Suppressor macrophage treated with lipopolysaccharide for 1 hour (primary cell): ENCODE measurements at places on chromosomes 7 and 10.
A peak's percentile ranks its signal among the peaks of the same experiment; 100 is the strongest.

GRCh38 chr10:32271617-32272016, 75.3 kb downstream of the EPC1 start:
- DNase-seq = no peak

DNA sequence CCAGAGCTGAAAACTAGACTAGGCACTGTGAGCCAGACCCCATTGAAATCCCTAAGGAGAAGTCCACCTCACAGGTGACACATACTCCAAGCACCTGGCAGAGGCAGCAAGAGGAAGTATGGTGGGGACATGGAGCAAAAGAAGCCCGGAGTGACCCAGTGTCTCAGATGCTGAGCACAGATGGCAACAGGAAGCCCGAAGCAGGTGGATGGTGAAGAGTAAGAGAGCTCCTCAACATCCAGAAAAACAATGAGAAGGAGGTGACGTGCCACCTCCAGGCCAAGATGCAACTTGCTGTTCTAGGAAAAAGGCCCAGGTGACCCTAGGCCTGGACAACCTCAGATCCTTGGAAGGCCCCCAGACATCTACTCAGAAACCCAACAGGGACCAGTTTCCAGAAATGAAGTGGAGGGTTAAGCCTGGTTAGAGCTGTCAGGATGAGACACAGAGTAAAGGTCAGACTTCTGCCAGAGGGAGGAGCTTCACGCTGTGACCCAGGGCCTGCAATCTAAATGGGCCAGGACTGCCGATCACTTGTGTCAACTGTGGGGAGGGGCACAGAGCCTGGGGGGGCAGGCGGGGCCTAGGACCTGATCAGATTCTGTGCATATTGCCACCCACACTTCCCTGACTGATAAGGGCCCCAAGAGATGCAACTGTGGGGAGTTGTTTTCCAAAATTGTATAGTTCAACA, 2.4 kb upstream of the COBL start:
- DNase-seq = no peak

- DNase-seq = peak; percentile 17
These were observed 47.4 kb downstream of the ANKRD61 start for GRCh38 chr7:6078548-6078947.

GRCh38 chr10:85902051-85902450, 464.5 kb downstream of the GRID1 start:
- DNase-seq = no peak

DNA sequence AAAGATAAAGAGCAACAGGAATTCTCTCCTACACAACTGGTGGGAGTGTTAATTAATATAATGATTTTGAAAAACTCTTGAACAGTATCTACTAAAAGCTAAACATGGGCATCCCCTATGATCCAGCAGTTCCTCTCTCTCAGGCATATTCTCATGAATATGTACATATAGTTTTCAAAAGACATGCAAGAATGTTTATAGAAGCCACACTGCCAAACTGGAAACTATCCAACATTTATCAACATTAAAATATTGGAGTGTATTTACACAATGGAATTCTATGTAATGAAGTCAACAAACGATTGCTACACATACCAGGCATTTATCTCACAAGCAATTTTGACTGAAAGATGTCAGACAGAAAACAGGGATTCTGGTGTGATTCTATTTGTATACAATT, 404.5 kb upstream of the ANKRD30A start:
- DNase-seq = no peak

DNA sequence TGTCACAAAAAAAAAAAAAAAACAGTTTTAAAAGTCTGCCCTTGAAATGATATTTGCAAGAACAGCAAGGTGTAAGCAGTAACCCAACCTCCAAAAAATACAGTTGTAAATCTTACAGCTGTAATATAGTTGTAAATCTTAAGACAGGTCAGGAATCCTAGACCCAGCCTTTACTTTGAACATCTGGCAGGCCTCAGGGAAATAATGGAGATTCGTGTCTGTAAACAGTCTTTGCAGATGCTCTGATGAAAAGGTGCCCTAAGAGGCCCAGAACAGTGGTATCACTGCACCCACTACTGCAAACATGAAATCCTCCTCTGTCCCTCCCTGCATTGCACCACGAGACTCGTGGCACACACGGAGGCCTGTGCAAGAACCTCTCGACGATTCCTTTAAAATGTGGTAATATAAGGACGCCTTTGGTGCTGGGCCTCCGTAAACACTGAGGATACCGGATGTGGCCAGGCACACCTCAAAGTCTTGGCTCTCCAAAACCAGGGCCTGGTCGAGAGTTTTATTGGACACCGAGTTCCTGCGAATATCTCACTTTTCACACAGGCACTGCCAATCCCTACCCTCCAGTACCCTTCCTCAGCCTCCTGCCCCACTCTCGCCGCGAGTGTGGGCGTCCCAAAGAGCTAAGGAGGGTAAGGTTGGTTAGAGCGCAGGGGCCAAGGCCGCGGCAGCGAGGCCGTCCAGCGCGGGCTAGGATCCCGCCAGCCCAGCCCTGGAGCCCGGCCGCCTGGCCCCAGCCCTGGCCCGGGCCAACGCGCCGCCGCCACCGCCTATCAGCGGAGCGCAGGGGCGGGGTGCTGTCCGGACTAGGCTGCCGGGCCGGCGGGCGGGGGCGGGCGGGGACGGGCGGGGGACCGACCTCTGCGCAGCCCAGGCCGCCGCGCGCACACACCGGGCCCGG, at the start of gene REEP3:
REEP3 (plus strand) TSS at position 902 of the 916 bp plus-strand sequence. CDS start 145 bp downstream, outside the sequence.
- DNase-seq = peak; percentile 89

DNA sequence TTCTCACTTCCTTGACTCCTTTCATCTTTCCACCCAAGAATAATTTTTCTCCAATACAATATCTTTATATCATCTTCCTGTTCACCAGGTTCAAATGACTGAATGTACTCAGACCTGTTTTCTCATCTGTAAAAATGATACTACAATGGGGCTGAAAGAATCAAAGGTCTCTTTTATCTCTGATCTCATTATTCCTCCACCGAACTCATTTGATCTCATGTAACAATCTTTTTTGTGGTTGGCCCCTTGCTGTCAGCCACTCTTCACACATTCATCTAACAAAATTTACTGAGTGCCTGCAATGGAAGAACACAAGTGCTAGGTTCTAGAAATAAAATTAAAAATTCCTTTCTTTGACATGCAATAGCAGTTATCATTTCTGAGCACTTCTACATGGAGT, 65.0 kb downstream of the GRM8 start:
- no peak for DNase-seq

DNA sequence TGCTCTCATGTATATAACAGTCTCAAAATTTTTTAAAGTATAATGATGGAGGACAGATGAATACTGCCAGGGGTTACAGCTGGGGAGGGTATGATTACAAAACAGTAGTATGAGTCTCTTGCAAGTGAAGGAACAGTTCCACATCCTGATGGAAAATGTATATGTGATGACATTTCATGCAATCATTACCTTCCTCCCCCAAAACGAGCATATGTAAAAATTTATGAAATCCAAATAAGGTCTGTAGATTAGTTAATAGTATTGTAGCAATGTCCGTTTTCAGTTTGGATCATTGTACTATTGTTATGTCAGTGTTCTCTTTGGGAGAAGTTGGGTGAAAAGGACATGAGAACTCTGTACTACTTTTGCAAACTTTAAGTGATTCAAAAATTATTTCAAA, 38.0 kb downstream of the DRGX start:
- peak; percentile 24 for DNase-seq

DNA sequence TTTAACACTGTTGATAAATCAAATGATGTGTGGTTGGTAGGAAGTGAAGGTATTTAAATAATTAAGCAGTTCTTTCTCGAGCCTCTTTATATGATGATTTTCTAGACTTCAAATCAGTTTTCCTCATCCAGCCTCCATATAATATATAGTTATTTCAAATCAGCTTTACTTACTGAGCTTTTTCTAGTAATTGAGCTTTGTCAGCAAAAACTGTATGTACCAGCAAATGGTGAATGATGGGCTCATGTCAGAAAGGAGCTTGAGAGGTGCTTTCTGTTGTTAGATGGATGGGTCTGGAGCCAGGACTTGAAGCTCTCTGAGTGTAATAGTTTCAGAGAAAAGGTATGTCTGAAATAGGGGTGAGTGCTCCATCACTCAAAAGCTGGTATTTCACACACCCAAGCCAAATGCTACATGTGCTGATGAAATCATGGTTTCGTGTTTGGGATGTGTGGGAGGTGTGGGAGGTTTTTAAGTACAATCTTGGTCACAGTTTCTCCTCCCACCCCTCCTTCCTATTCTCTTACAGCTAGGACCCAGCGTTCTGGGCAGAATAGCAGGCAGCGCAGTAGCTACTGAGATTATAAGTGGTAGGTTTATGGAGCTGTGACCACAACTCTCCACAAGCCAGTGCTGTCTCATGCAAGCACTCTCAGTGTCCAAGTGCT, 55.8 kb downstream of the LRMDA start:
- DNase-seq = peak; percentile 59

- peak; percentile 14 for DNase-seq
These were observed 298.5 kb downstream of the NEBL start for GRCh38 chr10:20598590-20598989.

- no peak for DNase-seq
These were observed 234.0 kb downstream of the ZMYND11 start for GRCh38 chr10:369221-369683.

DNA sequence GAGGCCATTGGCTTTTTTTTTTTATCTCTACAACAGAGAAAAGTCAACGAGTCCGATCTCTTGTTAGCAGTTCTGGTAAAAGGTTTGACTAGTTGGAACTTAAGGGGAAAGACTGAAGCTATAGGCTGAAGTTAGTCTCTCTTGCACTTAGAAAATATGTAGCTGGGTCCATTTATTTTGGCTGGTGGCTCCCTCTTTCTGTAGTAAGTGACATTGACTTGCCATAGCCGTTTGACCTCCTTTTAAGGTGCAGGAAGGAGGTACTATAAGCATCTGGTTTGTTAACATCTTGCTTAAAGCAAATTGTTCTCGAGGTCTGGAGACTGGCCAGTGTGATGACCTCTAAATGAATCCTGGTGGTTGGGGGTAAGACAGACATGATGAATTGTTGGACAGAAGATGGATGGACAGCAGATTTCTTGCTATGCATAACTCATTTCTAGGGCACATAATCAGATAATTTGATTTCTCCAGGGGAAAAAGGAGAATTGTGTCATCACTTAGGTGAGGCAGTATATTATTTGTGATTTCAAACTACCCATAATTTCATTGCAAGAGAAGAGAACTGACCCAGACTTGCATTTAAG, 356.3 kb upstream of the GALNT17 start:
- DNase-seq = no peak

- no peak for DNase-seq
These were observed 34.4 kb downstream of the UNC5B start for GRCh38 chr10:71246591-71247413.

DNA sequence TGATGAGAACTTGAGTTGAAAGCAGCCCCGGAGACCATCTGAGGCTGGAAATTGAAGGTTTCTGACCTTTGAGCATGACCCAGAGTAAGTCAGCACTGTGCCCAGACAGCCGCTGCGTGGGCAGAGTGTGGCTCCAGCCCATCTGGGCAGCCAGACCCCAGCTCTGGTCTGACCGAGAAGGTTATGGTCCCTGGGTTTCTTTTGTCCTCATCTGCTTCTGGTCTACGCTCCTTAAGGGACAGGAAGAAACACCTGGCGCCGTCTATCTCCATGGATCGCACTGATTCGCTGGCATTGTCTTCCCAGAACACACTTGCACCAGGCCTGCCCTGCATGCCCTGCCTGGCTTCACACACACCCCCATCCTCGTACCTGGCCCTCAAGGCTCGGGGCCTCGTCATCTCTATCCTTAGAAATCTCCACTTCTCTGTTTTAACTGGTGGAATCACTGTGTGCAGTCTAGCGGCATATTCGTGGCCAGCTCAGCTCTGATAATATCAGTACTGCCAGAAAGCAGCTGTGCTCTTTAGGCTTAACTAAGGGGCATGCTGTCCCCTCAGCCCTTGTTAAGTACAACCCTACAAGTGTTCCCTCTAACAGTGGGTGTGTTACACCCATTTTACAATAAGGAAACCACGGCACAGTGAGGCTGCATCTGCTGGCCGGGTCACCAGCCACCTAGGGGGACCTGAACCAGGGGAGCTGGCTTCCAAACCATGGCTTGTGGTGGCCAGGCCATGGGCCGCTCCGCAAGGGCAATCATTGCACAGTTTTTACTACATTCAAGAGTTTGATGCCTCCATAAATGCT, 127.7 kb downstream of the ADCY1 start:
- no peak for DNase-seq

- no peak for DNase-seq
These were observed 60.6 kb upstream of the VKORC1L1 start for GRCh38 chr7:65812281-65812680.

DNA sequence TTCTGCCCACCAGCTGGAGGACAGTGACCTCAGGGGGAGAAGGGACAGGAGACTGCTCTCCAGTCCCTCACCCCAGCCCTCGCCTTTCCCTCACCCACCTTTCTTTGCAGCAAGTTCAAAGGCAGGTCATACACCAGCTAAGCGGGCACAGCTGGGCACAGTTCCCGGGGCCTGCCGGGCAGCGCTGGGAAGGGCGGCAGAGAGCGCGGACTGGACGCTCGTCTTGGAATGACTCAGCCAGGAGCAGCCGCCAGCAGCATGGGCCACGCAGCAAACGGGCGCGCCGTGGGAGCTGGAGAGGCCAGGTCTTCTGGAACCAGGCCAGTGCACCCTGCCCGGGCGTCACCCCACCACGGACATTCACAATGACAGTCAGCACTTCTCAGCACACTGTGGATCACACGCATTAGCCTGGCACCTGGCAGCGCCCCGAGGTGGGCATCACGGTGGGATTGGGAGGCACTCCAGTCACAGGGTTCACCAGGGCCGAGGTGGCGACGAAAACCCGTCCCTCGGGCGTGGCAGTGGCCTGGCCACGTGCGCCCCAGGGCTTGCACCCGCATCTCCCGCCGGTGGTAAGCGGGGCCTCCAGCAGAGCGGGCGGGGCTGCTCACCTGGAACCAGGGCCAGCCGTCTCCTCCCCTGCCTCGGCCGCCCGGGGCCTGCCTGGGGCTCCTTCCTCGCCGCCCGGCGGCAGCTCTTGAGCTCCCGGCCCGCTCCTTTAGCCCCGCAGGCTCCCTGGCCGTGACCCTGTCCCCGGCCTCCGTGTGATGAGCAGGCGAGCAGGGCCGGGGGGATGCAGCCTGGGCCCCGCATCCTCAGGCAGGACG, 29.0 kb upstream of the WDFY4 start:
- peak; percentile 78 for DNase-seq

DNA sequence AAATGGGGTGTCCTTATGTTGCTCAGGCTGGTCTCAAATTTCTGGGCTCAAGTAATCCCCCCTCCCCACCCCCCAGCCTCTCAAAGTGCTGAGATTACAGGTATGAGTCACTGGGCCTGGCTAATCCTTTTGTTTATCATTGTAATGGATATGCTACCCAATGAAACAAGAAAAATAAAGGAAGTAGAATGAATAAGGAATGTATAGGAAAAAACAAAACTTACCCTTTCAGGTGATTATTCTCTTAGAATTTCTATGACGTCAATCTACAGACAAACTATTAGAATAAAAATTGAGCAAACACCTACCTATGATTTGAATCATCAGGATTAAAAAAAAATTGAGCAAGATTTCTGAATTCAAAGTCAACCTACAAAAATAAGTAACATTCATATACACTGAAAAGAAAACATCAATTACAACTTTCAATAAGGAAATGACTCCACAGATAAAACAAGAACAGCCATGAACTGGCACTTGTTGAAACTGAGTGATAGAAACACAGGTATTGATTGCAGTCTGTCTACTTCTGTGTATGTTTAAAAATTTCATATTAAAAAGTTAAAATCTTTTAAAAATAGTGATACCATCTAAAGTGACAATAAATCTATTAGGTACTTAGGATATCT, 12.2 kb downstream of the ADAM12 start:
- no peak for DNase-seq
